Uterus (tissue), 4 donors: ENCODE measurements at places on chromosomes 6 and 20. TPM values are rescaled to one million over a fixed set of nuclear protein-coding genes. Genes with fewer than 3 reads are reported as not detected.
A peak's percentile ranks its signal among the peaks of the same experiment; 100 is the strongest.

DNA sequence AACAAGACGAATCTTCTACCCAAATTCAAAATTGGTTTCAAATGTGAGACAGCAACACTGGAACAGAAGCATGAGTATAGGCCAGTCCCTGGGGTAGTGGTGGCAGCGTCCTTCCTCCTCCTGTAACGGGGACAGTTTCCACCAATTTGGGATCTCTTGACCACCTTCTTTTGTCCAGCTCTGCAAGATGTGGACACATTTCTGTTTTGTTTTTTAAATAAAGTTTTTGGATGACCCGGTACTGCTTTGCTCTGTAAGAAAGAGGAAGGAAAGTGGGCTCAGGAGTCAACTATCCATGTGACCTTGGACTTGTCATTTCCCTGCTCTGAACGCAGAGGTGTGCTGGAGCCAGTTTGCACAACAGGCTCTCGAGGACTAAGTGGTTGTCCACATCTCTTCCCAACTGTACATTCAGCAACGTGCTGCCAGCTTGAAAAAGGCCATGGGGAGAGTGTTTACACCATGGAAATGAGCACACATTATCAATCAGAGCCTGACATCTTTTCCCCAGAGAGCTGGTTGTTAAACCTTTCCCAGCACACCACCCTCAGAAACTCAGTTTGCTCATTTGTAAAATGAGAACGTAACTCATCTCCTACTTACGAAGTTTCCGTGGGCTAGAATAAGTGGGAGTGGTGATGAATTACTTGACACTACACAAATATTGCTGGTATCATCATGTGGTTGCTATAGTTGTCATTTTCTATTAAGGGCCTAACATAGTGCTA, 66.5 kb downstream of the ADTRP start:
- no peaks in the 10 kb centered on the region for H3K4me1 ChIP-seq
- H3K27me3 ChIP-seq = no peaks in the 10 kb centered on the region
- no peak overlapping the region for H3K4me3 ChIP-seq
- no peak for DNase-seq

DNA sequence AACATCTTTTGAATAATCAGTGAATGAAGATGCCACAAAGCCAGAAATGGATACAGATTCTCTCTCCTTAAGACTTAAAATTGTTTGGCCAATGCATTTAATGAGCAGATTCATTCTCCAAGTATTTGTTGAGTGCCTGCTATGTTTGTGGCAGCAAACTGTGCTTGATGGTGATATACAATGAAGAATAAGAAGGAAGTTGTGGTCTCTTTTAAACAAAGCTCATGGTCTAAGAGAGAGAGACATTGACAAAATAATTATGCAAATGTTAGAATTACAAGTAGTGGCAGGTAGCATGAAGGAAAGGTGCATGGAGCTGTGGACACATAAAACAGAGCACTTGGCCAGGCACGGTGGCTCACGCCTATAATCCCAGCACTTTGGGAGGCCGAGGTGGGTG, 28.3 kb downstream of the NFATC2 start:
- H3K4me1 ChIP-seq = no peaks in the 10 kb centered on the region
- no peak for DNase-seq
- H3K27me3 ChIP-seq = no peaks in the 10 kb centered on the region
- no peaks in the 10 kb centered on the region for H3K36me3 ChIP-seq
- no peak overlapping the region for H3K4me3 ChIP-seq
- no peak overlapping the region for H3K27ac ChIP-seq

DNA sequence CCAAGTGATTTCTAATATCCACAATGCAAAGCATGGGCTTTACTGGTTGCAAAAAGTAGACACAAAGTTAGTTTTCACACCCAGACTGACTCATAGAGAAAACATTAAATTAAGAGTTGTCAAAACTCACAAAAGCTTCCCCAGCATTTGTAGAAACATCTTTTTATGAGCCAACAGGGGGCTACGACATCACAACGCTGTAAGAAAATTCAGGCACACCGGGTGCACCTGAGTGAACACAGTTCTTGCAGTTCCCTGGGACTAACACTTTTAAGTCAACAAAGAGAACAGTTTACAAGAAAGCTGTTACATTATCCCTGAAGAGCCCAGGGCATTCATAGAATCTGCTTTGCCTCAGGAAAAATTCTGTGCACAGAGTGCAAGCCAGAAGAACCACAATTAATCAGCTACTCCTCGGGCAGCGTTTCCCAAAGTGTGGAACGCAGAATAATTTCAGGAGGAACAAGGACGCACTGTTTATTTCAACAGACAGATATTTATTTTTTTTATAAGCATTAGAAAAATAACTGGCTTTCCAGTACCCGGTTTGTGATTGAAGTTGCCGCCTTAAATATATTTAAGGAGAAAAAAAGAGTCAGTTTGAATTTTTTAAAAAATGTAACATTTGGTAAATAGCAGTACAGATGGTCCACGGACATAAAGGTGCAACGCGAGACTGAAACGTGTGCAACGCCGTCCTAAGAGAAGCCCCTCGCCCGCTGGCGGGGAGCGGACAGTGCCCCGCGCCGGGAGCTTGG, 1.2 kb downstream of the NCOA5 start:
- no peak for DNase-seq
- H3K27ac ChIP-seq = peak overlapping the region; percentile 98
- H3K4me1 ChIP-seq = no peaks in the 10 kb centered on the region
- H3K36me3 ChIP-seq = no peaks in the 10 kb centered on the region
- H3K27me3 ChIP-seq = no peaks in the 10 kb centered on the region

GRCh38 chr6:73774311-73774774, 78.3 kb downstream of the CD109 start:
- H3K27ac ChIP-seq = peak overlapping the region; percentile 49
- no peaks in the 10 kb centered on the region for H3K4me1 ChIP-seq
- H3K4me3 ChIP-seq = no peak overlapping the region
- no peaks in the 10 kb centered on the region for H3K27me3 ChIP-seq

- no peaks in the 10 kb centered on the region for H3K27me3 ChIP-seq
- peak overlapping the region; percentile 60 for H3K27ac ChIP-seq
- H3K4me3 ChIP-seq = no peak overlapping the region
- no peak for DNase-seq
- H3K36me3 ChIP-seq = no peaks in the 10 kb centered on the region
- no peaks in the 10 kb centered on the region for H3K4me1 ChIP-seq
Measured at GRCh38 chr6:136608991-136609390, 58.8 kb upstream of the MAP7 start.

DNA sequence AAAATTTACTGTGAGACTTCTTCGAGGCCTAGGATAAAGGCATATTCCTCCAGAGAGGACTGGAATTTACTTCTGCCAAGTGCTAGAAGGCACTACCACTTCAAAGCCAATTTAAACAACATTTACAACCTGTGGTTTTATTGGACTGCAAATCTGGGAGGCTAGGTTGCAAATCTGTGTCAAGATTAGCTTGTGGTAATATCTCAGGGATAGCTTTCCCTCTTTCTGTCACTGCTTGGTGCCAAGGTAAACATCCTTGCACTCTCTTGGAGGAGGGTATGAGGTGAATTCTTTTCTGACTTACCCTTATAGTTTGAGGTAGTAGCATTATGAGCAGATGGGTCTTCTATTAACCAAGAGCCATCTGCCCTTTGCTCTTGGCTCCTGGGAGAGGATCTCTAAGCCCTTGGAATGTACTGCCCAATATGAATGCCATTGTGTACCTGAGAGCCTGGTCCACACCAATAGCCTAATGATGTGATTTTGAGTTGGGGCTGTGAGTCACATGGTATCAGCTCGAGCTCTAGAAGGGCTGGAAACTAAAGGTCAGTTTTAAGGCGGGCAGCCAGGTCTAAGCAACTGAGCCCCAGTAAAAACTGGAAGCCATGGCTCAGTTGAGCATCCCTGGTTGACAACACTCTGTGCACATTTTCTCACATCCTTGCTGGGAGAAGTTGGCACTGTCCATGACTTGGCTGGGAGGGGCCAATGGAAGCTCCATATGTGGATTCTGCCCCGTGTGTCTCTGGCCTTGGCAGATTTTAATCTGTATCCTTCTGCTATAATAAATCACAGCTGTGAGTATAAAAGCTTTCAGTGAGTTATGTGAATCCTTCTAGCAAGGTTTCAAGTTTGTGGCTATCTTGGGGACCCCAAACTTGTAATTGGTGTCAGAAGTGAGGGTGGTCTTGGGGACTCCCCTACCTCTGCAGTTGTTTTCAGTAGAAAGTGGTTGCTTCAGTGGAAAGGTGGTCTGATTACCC, 188.1 kb downstream of the UBE3D start:
- no peaks in the 10 kb centered on the region for H3K4me1 ChIP-seq
- H3K36me3 ChIP-seq = no peaks in the 10 kb centered on the region
- DNase-seq = no peak

- peak; percentile 58 for DNase-seq
- H3K27ac ChIP-seq = peak overlapping the region; percentile 46
- no peak overlapping the region for H3K4me3 ChIP-seq
- no peaks in the 10 kb centered on the region for H3K36me3 ChIP-seq
- H3K4me1 ChIP-seq = no peaks in the 10 kb centered on the region
Measured at GRCh38 chr20:23152308-23152892, 66.3 kb upstream of the CD93 start.

DNA sequence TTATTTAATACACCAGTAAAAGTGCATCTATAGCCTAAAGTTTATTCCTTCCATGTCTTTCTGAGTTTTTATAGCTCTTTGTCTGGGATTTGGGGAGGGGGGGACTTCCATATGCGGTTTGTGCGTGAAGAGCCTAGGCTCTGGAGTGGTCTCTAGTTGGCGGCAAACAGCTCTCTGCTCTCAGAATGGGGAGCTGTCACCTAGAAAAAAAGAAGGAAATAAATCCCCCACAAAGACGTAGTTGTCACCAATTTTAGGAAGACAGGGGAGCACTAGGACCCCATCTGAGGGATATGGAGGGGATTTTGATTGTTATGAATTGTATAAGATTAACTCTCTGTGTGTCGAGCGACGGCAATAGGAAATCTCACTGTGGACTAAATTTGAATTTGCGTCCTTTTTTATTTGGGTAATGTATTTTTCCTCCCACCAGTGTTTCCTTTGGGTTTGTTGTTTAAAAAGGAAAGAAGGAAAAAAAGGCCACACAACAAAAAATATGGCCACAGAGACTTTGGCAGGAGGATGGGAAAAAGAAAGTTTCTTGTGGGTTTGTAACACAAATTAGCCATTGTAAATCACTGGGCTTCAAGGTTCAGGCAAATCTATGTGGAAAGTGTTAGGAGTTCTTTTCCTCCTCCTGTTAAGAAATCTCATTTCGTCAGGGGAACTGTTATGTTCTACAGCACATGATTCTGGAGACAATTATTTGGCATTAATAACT, 7.4 kb downstream of the POU3F2 start:
- no peak for DNase-seq
- H3K27ac ChIP-seq = no peak overlapping the region
- no peak overlapping the region for H3K4me3 ChIP-seq
- H3K27me3 ChIP-seq = peaks cover 87% of the 10 kb centered on the region
- no peaks in the 10 kb centered on the region for H3K36me3 ChIP-seq

GRCh38 chr6:52726741-52727535, 36.3 kb downstream of the GSTA2 start:
- no peaks in the 10 kb centered on the region for H3K27me3 ChIP-seq
- DNase-seq = no peak
- H3K4me1 ChIP-seq = no peaks in the 10 kb centered on the region
- H3K27ac ChIP-seq = no peak overlapping the region

- no peaks in the 10 kb centered on the region for H3K36me3 ChIP-seq
- no peak overlapping the region for H3K4me3 ChIP-seq
Measured at GRCh38 chr6:19715167-19715551, 122.0 kb upstream of the ID4 start.

- H3K4me1 ChIP-seq = no peaks in the 10 kb centered on the region
- H3K27me3 ChIP-seq = no peaks in the 10 kb centered on the region
- H3K27ac ChIP-seq = peak overlapping the region; percentile 90
- peak; percentile 59 for DNase-seq
- H3K4me3 ChIP-seq = no peak overlapping the region
- H3K36me3 ChIP-seq = no peaks in the 10 kb centered on the region
Measured at GRCh38 chr20:50339466-50339901, 148.9 kb downstream of the CEBPB start.

GRCh38 chr6:33426590-33427511, 7.0 kb downstream of the SYNGAP1 start:
- peaks cover 20% of the 10 kb centered on the region for H3K4me1 ChIP-seq
- H3K27ac ChIP-seq = peak overlapping the region; percentile 99
- no peaks in the 10 kb centered on the region for H3K27me3 ChIP-seq
- no peak for DNase-seq

DNA sequence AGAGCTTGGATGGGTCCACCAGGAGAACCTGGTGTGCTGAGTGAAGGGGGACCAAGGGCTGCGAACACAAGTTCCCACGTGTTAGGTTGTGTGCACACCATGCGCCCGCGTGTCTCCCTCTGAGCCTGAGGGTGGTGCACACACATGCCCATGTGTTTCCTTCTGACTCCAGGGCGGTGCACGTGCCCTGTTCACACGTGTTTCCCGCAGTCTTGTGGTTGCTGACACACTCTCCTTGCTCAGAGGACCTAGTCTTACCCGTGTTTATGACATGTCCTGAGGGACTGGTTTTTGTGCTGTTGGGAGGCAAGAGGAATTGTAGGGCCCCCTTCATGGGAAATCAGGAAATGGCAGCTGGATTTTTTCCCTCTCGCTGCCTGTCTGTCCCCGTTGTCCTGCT, 36.3 kb upstream of the PCMTD2 start:
- H3K4me1 ChIP-seq = no peaks in the 10 kb centered on the region
- H3K36me3 ChIP-seq = no peaks in the 10 kb centered on the region
- no peak overlapping the region for H3K27ac ChIP-seq
- no peaks in the 10 kb centered on the region for H3K27me3 ChIP-seq

DNA sequence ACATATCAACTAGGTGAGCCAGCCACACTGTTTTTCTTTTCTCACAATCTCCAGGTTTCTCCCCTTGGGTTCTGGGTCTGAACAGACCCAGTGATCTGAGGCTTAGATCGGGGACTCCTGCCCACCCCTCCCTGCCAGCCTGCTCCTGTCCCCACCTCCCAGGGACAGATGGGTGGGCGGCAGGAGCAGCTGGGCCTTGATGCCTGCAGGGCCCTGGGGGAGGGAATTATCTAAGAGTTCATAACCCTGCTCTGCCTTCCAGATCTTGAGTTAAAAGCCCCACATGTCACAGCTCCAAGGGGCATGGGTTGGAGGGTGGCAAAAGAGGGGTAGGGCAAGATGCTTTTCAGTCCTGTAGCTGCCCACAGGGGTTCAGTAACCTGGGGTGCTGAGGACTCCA, 5.2 kb upstream of the XKR7 start:
- no peak for DNase-seq
- H3K27ac ChIP-seq = no peak overlapping the region
- H3K4me1 ChIP-seq = no peaks in the 10 kb centered on the region
- H3K36me3 ChIP-seq = no peaks in the 10 kb centered on the region

- no peak overlapping the region for H3K27ac ChIP-seq
- no peaks in the 10 kb centered on the region for H3K36me3 ChIP-seq
- H3K27me3 ChIP-seq = no peaks in the 10 kb centered on the region
- H3K4me1 ChIP-seq = no peaks in the 10 kb centered on the region
- no peak for DNase-seq
Measured at GRCh38 chr20:57458400-57459160, 66.4 kb downstream of the CTCFL start.

The RAET1G gene
- total RNA-seq = 1.4 TPM

The SCRT2 gene
- not detected for total RNA-seq

The C20orf96 gene
- total RNA-seq = 18.2 TPM

The TRPC4AP gene
- 20.0 TPM for total RNA-seq
